ENCODE measurements at places on chromosomes 3 and 15. TPM values are rescaled to one million over a fixed set of nuclear protein-coding genes. Genes with fewer than 3 reads are reported as not detected.

EFHB gene
- total RNA-seq = not detected

ZMYND10 gene
- total RNA-seq = 3.5 TPM

GRCh38 chr3:168870892-168871291, 775.2 kb upstream of the GOLIM4 start:
- no peak overlapping the region for H3K4me3 ChIP-seq
- no peaks in the 10 kb centered on the region for H3K27me3 ChIP-seq
- no peaks in the 10 kb centered on the region for H3K4me1 ChIP-seq

DNA sequence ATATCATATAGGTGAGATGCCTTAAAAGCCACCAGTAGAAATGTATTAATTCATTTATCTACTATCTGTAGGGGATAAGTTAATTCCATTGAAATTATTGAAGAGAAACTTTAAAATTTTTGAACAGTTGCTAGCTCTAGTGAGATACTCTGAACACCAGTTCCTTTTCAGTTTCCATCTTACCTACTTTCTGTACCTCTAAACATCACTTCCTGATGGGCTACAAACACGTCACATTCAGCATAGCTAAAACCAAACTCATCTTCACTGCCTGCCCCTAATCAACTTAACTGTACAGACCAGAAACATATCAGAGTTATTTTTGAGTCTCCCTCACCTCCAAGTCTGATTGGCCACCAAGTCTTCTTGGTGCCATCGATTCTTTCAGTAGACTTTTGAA, 88.9 kb downstream of the FEZF2 start:
- no peaks in the 10 kb centered on the region for H3K27me3 ChIP-seq
- H3K27ac ChIP-seq = no peak overlapping the region
- H3K36me3 ChIP-seq = no peaks in the 10 kb centered on the region
- H3K4me1 ChIP-seq = no peaks in the 10 kb centered on the region
- no peak overlapping the region for H3K4me3 ChIP-seq
- no peak for DNase-seq

GRCh38 chr15:68371160-68371559, 60.8 kb downstream of the ITGA11 start:
- no peaks in the 10 kb centered on the region for H3K27me3 ChIP-seq
- no peaks in the 10 kb centered on the region for H3K36me3 ChIP-seq
- no peak overlapping the region for H3K4me3 ChIP-seq

DNA sequence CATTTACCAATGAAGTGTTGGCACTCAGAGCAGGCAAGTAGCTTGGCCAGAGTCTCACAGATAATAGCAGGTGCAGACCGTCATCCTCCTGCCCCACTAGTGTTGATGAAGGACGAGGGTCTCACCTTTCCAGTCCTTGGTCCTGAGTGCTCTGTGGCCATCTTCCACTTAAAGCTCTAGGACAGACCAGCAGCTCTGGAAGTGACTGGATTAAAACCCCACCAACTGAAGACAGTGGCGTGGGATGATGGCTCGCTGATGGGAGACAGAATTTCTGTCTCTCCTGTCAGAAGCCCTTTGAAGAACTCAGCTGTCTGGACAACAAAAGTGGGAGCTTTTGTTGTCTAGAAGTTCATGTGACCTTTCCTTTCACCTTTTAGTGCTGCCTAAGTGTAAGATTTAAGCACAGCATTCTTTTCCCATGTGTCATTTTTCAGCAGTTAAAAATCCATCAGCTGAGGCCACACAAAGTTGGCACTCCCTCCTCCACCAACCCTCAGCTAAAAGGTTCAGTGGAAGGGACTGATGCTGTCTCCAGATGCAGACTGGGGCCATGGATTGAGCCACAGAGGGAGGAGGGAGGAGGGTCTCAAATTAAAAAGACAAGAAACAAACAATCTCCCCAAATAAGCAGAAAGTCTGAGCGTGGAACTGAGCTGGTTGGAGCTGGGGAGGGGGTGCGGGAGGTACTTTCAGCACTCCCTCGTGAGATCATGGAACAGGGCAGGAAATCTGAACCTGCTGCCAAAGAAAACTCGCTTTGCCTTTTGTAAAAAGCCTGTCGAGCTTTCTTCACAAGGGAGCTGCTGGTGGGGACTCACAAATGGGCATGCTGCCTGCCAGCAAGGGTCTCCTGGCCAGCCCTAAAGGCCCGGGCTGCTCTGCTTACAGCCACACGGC, 148.5 kb upstream of the CTDSPL start:
- H3K27ac ChIP-seq = no peak overlapping the region
- H3K4me3 ChIP-seq = no peak overlapping the region
- H3K4me1 ChIP-seq = no peaks in the 10 kb centered on the region
- no peaks in the 10 kb centered on the region for H3K27me3 ChIP-seq
- DNase-seq = no peak

GRCh38 chr3:89571298-89571697, 463.9 kb downstream of the EPHA3 start:
- H3K36me3 ChIP-seq = no peaks in the 10 kb centered on the region
- H3K4me1 ChIP-seq = no peaks in the 10 kb centered on the region
- no peak for DNase-seq
- no peak overlapping the region for H3K4me3 ChIP-seq

DNA sequence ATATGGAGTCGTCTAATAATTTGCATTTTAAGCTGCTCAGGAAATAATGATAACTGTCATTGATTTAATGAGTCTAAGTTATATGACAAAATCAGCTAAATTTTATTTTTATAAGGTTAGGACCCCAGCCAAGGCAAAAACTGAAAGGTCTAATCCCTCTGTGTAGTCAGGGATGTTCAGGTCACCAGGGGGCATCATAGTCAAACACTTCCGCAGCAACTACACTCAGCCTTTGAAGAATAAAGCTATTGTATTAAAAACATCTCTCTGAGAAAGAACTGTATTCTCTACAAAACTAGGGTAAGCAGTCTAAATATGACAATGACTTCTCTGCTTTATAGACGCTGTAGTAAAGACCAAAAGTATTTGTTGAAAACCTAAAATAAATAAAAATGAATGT, 15.0 kb downstream of the INTS14 start:
- no peaks in the 10 kb centered on the region for H3K27me3 ChIP-seq
- H3K36me3 ChIP-seq = peaks cover 74% of the 10 kb centered on the region
- H3K4me1 ChIP-seq = no peaks in the 10 kb centered on the region
- no peak for DNase-seq

- no peak overlapping the region for H3K4me3 ChIP-seq
- H3K4me1 ChIP-seq = no peaks in the 10 kb centered on the region
- H3K27me3 ChIP-seq = no peaks in the 10 kb centered on the region
- H3K36me3 ChIP-seq = no peaks in the 10 kb centered on the region
Observed at GRCh38 chr3:10907262-10907661, 85.3 kb upstream of the SLC6A1 start.

Measured in natural killer cell (primary cell).